ENCODE measurements at places on chromosomes 4 and X.

GRCh38 chr4:82373486-82373815 lies 340 bp downstream of the HNRNPD start:
- no peak for DNase-seq

DNA sequence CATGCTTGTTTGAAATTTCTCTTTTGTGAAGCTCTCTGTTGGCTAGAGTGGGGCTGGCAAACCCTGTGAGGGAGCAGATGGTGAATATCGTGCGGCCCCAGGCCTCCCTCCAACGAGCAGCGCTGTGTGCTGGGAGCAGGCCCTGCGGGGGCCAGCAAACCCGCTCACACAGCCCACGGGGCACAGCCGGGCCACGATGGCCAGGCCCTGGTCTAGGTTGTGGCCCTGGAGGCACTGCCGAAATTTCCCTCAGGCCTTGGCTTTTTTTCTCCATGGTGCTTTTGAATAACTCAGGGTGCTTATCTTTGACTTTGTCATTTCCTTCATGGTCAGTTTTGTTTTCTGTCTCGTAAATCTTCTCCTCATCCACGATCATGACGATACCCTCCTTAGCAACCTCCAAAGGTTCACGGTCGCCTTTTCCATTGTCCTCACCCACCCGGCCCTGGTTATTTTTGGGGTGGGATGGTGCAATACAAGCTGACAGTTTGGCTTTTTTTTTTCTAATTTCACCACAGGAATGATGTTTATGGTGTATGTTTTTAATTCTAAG lies 20.7 kb downstream of the PCGF3 start:
- DNase-seq, result no peak

DNA sequence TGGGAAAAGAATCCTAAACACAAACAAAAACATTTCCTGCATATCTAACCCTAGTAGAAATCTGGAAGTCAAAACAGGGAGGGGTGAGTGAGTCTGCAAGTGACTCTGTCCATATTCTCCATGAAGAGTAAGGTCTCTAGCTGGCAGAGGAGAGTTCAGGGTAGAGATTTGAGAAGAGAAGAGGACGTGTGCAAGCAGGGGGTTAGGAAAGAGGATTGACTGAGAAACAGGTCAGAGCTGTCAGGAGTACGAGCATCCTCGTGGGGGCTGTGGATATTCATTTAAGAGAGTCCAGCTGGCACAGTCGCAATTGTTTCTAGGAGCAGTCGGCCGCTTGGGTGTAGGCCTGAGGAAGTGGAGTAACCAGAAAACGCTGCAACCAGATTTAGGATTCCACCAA lies 27.9 kb downstream of the PROM1 start:
- no peak for DNase-seq

GRCh38 chr4:184402239-184402638 lies 72.1 kb downstream of the IRF2 start:
- no peak for DNase-seq

- no peak for DNase-seq
Observed at GRCh38 chr4:169690787-169691186, 67.0 kb downstream of the HPF1 start.

DNA sequence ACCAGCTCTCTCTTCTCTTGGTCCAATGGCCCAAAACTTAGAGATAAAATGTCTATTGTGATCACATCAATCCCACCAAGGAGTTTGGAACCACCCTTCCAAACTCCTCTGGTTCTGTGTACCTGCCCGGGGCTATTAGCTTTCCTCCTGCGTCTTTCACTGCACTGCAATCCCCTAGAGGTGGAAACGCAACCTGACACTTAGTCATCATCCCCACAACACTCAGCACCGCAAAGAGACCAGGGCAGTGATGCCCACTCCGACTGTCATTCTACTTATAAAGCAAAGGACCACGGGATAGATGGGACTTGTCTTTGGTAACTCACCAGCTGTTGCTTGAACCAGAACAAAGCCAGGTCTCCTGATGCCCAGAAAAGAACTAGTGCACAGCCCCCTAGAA lies 22.0 kb downstream of the AFAP1 start:
- DNase-seq, result no peak

DNA sequence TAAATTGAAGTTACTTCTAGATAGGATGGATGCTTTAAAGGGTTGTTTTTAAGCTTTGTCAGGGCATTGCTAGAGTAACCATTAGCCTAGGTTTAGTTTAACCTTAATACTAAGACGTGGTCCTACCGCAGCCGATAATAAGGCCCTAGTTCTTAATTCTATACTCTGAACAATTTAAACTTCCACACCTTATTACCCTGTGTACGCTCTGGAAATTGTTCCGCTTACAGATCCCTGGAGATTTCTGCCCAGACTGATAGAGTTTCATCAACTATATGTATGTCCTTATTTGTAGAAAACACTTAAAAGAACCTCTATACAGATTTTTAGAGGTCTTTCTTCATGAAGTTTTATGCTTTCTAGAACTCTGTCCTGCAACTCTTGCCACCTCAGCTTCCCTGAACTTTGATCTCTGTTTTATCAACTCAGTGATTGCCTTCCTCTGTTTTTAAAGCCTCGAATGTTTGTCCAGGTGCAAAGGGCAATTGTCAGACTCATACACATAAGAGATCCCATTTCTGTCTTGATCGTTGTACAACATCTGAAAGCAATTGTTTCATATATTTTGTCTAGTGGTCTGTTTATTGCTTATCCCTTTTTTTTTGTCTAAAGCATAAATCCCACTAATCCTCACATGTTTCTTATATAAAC lies 71.1 kb upstream of the VCX start:
- DNase-seq, result no peak

- DNase-seq, result no peak
Observed at GRCh38 chrX:12975991-12976558, 1.2 kb downstream of the TMSB4X start.

DNA sequence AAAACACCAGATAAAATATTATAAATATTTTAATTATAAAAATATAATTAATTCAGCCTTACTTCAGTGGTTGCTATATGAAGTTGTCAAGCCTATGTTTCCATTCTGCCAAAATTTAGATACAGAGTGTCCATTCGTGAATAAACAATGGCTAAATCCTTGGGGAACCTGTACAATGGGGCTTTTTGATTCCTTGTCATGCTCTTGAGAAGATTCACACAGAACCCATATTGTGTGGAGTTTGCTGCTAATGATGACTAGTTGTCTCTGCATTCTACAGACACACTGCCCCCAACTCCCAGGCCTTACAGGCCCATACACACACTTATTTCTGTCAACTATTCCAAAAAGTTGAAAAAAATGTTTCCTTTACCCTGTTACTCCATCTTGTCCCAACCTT lies 33.4 kb upstream of the MAGEC2 start:
- no peak for DNase-seq

DNA sequence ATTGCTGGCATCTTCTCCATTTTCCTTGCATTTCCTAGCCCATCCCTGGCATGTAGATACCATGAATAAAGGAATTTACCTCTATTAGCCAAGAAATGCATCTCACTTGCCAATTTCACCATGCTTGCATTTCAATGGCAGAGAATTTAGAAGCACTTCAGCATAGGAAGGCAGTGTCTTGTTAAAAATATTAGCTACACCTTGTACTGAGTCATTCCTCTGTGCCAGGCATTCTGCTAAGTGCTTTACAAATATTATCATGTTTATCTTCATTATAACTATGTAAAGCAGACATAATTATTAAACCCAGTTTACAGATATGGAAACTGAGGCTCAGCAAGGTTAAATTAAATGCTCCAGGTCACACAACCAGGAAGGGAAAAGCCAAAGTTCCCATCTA lies 138.2 kb downstream of the NPNT start:
- DNase-seq, result no peak
